ENCODE measurements at places on chromosomes 4 and X.
A peak's percentile ranks its signal among the peaks of the same experiment; 100 is the strongest.

- no peak for DNase-seq
Observed at GRCh38 chr4:70637239-70637913, 8.8 kb downstream of the ENAM start.

GRCh38 chr4:77820649-77821561 lies 1.7 kb upstream of the CNOT6L start:
- no peak for DNase-seq

DNA sequence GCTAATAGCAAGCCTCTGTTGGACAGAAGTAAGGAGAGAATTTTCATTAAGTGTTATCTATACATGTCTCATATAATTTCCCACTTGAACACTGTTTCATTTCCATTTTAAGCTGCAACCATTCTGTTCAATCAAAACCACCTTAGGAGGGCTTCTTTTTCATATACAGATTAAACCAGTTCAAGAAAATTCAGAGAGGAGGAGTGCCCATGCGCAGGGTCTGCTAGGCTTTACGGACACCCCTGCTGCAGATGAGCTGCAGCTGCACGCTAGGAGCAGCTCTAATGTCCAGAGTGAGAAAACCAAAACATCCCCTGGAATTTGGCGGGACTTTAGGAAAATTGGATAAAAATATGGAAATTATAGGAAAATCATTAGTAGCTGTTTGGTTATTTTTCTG lies 541.0 kb downstream of the SPRY1 start:
- DNase-seq = no peak

GRCh38 chrX:119729408-119730201 lies 28.8 kb upstream of the SOWAHD start:
- DNase-seq = peak; percentile 41

GRCh38 chrX:68748030-68748429 lies 80.8 kb upstream of the EFNB1 start:
- no peak for DNase-seq

- no peak for DNase-seq
Observed at GRCh38 chr4:113524505-113525186, 236.9 kb downstream of the CAMK2D start.

GRCh38 chrX:66876776-66877175 lies 237.9 kb upstream of the EDA2R start:
- no peak for DNase-seq

DNA sequence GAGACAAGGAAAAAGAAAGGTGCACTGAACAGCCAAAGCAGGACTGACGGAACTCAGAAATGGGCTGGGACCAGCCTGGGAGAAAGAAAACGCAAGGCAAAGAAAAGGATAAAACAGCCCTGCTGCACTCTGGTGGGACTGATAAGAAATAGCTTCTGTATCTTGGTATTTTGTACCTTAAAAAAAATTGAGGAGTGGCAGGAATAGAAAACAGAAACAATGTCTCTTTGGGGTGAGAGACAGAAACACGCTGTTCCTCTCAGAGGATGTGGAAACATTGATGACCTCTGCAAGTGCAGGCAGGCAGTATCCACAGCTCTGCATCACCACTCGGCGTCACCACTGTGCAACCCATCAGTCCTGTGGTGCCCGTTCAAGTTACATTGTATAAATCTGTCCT lies 152.5 kb upstream of the SPRY1 start:
- no peak for DNase-seq

DNA sequence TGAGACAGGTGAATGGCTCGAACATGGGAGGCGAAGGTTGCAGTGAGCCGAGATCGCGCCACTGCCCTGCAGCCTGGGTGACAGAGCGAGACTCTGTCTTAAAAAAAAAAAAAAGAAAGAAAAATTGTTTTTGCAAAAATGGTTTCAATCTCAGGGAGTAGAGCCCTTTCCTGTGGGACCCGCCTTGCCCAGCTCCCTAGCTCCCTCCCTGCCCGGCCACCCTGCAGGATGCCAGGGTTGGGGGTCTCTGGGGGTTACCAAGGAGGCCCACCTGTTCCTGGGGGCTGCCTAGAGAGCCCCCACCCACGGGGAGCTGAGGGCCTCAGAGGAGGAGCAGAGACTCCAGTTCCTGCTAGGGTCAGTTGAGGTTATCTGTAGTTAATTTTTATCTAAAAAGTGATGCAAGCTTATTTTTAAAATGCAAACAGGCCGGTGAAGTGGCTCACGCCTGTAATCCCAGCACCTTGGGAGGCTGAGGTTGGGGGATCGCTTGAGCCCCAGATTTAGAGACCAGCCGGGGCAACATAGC lies 18.7 kb upstream of the PLCXD1 start:
- DNase-seq = no peak

GRCh38 chrX:32873786-32874185 lies 337.6 kb downstream of the DMD start:
- no peak for DNase-seq

DNA sequence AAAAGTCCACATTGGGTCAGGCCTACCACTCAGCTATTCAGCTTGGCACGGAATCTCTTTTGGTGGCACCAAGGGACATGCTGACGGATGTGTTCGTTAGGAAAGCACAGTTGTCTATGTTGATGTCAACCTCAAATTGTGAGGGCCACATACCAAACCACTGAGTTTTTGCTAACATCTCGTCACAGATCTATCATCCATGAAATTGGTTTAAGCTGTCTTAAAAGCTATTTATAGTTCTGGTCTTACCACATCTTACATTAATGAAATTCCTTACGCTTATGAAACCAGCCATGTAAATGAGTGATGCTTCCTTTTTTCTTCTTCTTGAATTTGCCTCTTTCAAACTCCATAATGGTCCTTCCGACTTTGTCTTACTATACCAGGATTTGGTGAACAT lies 101.5 kb downstream of the MGST2 start:
- DNase-seq = no peak

DNA sequence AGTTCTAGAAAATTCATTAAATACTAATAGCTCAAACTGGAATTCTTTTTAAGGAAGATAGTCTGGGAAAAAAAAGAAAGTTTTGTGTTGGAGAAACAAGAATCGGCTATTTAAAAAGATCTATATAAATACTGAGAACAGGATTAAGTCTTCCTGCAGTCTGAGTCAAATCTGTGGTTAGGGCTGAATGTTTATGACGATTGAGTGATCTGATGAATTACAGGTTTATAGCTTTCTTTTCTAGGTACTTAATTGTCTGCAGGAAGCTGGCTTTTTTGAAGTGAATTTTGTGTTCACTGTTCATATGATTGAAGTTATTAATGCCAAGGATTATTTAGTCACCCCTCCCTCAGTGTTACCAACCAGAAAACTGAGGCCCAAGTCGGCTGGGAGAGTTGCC lies 42.2 kb downstream of the TLL1 start:
- no peak for DNase-seq

DNA sequence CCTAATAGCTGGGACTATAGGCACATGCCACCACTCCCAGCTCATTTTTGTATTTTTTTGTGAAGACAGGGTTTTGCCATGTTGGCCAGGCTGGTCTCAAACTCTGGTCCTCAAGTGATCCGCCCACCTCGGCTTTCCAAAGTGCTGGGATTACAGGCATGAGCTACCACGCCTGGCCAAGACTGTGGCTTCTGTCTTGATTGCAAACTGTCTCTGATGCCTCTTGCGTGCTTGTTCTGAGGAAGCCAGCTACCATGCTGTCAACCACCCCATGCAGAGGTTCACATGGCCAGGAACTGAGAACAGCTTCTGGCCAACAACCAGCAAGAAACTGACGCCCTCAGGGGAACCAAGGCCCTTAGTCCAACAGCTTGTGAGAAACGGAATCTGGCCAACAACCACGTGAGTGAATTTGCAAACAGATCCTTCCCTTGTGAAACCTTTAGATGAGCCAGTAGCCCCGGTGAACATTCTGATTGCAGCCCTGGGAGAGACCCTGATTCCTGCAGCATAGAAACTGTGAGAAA lies 71.2 kb downstream of the SUPT20HL2 start:
- no peak for DNase-seq

DNA sequence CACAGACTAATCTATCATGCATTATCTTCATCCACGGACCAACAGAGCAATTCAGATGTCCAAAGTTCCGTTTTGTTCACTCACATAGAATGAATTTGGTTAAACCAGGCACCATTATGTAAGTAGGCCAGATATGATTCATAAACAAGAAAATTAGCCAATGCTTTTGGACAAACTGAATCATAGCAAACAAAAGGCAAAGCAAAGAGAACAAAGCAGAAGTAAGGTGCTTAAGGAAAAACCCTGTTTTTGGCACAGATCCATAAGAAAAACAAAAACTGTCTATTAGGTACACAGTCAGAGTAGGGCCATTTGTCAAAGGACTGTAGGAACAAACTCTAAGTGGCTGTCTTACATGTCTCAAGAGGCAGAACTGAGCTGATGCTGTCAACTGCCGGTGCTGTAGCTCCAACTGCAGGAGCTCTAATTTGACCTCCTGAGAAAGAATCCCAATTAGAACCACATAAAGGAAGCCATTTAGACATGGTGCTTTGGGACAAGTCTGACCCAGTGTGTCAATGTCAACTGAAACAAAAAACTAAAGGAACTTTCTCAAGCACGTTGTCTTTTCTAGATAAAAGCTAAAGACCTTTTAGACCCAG lies 146.7 kb downstream of the COL25A1 start:
- DNase-seq = no peak

DNA sequence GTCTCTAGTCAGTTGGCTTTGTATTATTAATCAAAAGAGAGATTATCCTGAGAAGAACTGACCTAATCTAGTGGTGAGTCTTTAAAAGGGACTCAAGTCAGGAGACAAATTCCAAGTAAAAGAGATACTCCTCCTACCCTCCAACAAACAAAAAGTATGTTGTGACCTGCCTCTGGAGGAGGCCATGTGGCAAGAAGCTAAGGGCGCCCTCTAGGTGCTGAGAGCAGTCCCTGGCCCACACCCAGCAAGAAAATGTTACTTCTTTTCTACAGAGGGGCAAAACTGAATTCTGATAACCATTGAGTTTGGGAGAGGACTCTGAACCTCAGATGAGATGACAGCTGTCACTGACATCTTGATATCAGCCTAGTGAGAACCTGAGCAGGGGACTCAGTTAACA lies 953.6 kb upstream of the AGA start:
- DNase-seq = no peak

- no peak for DNase-seq
Observed at GRCh38 chr4:97910005-97910404, 233.3 kb downstream of the STPG2 start.

GRCh38 chr4:147985376-147985775 lies 253.5 kb downstream of the ARHGAP10 start:
- no peak for DNase-seq

- no peak for DNase-seq
Observed at GRCh38 chr4:145730026-145730425, 50.1 kb downstream of the C4orf51 start.

DNA sequence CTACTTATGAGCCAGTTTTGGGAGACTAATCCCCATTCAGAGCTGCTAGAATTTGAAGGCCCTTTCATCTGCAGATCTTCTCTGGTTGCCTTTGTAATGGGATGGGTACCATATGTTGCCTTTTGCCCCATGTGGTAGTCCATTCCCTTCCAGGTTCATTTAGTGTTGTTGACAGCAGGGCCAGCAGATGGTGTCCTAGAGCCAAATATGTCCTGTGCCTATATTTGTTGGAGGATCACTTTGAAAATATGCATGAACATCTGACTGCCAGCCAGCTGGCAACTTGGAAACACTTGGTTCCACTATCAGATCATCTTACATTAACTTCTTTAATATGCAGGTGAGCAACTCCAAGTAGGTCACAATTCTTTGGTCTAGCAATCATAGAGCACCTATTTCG lies 30.4 kb downstream of the CFAP299 start:
- DNase-seq = no peak

- DNase-seq = no peak
Observed at GRCh38 chrX:41692162-41692749, 3.5 kb downstream of the GPR34 start.

GRCh38 chr4:135098061-135098460 lies 896.5 kb upstream of the PABPC4L start:
- DNase-seq = no peak

DNA sequence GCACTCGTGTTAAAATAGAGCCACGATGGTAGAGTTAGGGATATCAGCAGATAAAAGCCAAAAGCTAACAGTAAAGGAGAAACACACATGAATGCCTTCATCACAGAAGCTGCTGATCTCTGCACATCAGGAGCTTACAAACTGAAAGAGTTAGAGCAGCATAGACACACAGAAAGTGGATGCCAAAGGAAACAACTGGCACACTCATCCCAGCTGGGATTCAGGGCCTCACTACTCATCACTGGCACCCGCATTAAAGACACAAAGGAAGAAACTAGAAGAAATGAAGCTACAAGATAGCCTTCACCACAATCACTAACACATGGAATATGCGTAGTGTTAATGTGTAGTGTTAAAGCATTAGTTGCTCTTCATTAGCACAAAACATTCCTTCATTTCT lies 156.4 kb upstream of the TBL1X start:
- DNase-seq = no peak

DNA sequence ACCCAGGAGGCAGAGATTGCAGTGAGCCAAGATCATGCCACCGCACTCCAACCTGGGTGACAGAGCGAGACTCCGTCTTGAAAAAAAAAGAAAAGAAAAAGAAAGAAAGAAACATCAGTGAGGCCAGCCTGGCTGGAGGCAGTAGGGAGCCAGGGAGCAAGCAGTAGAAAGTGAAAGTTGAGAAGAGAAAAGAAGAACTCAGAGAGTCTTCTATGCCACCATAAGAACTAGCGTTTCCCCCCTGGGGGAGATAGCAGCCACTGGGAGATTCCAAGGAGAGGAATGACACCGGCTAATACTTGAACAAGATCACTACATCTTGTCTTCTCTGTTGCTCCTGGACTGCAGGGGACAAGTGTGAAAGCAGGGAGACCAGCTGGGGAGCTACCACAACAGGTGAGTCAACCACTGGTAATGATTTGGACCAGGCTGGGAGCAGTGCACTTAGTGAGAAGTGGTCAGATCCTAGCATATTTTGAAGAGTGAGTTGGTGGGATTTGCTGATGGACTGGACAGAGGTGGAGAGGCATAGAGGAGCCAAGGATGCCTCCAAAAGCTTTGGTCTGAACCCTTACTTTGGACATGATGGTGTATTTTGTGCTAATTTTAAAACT lies 33.4 kb downstream of the SLC2A9 start:
- no peak for DNase-seq

DNA sequence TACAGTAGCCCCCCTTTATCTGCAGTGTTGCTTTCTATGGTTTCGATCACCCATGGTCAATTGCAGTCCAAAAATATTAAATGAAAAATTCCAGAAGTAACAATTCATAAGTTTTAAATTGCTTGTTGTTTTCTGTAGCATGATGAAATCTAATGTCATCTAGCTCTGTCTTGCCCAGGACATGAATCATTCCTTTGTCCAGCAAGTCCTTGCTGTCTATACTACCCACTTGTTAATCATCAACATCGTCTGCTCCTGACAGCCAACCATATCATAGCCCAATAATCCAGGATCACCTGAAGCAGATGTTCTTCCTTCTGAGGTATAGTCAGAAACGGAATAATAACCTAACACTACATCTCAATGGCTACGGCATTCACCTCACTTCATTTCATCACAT lies 79.8 kb downstream of the ADAMTS3 start:
- no peak for DNase-seq

DNA sequence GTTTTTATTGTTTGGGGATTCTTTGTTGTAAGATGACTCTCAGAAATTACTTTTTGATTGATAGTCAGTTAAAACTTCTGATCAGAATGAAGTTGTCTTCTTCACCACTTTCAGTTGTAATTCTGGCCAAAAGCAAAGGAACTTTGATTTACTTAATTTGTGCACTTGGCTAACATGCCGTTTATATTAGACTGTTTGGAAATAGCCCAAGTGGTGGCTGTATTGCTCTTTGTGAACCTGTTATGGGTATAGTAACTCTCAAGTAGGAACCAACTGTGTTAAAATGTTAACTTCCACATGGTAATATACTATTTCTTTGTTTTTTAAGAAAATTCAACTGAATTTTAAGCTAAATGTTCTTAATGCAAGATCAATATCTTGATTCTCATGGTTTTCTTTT lies 581.9 kb downstream of the GRID2 start:
- DNase-seq = no peak

Measured in stimulated activated CD8-positive, alpha-beta memory T cell treated with anti-CD3 and anti-CD28 coated beads, Interleukin-4, amount 100 ng/mL, for 1 hour (primary cell).